ENCODE measurements at places on chromosomes 13 and 19.

- DNase-seq: no peak
These were observed 86.8 kb upstream of the VSTM2B start for GRCh38 chr19:29439021-29439420.

DNA sequence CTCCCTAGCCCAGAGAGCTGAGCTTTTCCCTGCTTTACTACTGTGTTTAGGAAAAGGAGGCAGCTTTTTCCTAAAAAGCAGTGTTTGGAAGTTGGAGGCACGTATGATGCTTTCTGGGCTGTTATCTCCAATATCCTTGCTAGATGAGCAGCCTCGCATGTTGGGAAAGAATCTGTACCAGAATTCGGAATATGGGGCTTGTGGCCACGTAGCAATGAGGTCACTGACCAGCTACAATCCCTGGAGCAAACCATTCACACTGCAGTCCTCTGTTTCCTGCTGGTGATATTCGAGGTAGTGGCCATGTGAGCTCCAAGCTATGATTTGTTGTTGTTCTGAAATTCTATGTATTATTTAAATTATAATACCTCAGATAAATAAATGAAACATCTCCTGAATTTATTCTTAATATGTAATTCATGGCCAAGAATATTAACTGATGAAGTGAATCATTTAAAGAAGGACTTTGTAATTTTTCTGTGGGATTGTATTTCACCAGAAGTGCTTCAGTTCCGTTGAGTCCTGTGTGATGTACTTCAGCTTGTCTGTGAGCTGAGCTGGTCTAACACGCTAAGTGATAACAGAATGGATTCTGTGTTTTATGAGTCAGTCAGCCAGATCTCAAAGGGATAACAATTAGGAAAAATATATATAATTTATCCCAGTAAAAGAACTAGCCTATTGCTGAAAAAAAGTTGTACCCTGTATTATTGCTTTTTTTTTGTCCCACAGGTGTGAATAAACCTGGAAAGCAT lies 319.5 kb downstream of the SHISA2 start:
- DNase-seq: no peak

DNA sequence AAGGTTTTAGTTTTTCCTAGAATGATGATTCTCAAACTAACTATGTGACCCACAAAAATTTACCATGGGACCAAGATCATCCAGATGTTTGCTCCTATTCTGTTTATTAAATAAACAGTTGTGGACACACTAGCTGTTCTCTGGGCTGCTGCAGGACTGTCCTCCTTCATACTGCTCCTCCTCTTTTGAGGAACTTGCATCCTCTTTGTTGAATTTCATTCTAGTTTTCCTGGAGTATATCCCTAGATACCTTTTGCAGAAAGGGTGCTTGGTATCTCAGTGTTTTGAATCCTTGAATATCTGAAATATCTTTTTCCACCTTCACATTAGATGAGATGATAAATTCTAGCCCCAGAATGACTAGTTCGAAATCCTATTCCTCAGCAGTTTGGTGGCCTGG lies 24.1 kb downstream of the VASP start:
- no peak for DNase-seq

GRCh38 chr13:39602277-39602613 lies 748 bp downstream of the LHFPL6 start:
- no peak for DNase-seq

- no peak for DNase-seq
These were observed 8.6 kb upstream of the MKNK2 start for GRCh38 chr19:2059422-2060201.

GRCh38 chr13:26658448-26659385 lies 101.2 kb downstream of the WASF3 start:
- no peak for DNase-seq

DNA sequence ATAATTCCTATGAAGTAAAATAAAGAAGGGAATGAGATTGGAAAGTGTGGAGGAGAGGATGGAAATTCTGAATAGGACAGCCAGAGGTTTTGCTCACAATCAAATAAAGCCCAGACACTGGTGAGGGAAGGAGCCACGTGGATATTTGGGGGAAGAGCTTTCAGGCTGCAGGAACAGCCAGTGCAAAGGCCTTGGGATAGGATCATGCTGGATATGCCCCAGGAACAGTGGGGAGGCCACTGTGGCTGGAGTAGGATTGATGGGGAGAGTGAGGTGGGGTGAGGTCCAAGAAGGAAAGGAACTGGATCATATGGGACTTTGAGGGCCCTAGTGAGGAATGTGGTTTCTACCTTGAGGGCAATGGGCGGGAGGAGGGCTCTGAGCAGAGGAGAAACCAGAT lies 4.1 kb upstream of the FXYD5 start:
- DNase-seq: no peak

DNA sequence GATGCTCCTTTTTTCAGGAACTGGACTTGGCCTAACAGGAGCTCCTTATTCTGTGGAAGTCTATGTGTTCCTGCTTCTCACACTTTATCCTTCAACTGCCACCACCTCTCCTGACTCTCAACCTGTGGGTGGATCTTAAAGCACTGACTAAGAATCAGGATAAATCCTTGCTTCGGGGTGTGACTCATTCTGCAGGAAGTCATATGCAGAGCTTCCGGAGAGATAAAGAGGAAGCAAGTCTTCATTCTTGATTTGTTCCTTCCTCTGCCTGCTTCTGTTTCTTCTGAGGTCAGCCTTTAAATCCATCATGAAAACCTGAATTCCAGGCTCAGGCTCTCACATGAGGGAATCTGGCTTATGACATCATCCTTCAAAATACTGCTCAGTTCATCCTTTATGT lies 137.1 kb upstream of the ATXN8OS start:
- DNase-seq: no peak

- no peak for DNase-seq
These were observed 80.1 kb downstream of the ESD start for GRCh38 chr13:46716821-46717220.

GRCh38 chr13:23615395-23616081 lies 45.3 kb downstream of the TNFRSF19 start:
- DNase-seq: no peak

DNA sequence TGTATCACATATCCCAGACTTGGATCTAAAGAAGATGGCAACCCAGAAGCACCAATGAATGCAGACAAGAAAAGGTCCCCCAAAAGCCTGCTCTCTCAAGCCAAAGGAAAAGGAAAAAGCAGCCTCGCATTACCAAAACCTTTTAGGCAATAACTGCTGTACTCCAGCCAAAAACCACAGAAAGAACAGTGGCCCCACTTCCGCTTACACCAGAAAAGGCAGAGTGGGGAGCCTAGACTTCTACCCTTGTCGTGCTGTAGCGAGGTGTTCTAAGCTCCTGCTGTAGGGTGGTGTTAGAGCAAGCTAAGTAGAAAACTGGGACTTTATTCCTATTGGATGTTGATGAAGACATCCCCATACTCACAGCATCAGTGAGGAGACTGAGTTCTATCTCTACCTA lies 244.0 kb upstream of the RXFP2 start:
- no peak for DNase-seq

- peak; percentile 10 for DNase-seq
These were observed 80.0 kb upstream of the GPR183 start for GRCh38 chr13:99386911-99387788.

- no peak for DNase-seq
These were observed 5.5 kb upstream of the ZNF580 start for GRCh38 chr19:55635334-55635717.

DNA sequence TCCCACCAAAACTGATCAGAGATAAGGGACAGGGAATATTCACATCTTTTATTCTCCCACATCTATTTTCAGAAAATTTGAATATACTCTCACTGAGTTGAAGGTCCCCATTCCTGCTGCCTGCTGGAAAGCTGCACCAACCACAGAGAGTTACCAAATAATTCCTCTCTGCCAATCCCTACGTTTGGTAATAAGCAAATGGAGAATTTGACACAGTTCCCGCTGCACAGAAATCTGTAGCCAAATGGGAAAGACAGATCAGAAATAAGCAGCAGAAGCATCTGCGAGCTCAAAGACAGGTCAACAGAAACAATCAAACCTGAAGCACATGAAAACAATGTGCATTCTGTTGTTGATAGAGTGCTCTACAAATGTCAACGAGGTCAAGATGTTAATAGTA lies 9.9 kb downstream of the ZNF112 start:
- DNase-seq: no peak

DNA sequence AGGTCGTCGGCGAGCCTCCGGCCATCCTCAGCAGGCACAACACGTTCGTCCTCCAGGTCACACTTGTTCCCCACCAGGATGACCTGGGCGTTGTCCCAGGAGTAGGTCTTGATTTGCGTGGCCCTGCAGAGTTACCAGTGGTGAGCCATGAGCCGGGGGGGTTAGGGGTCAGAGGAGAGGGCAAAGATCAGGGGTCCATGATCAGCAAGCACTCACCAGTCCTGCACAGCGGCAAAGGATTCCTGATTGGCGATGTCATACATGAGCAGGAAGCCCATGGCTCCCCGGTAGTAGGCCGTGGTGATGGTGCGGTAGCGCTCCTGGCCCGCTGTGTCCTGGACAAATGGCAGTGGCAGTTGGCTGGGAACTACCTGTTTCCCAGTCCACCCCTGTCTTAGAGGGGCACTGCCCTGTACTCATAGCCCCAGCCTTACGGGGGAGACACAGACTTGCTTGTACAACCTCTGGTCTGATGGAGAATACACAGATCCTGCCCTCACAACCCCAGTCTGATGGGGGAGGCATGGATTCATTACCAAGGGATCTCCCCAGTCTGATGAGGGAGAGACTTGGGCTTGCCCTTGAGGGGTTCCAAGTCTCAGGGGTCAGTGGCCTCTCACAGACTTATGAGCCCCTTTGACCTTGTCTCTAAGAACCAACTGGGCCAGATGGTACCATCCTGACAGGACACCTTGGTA lies 3.9 kb downstream of the RAB3D start:
- DNase-seq: no peak

GRCh38 chr13:100291624-100292023 lies 202.7 kb downstream of the PCCA start:
- no peak for DNase-seq

- no peak for DNase-seq
These were observed 104.4 kb downstream of the LHFPL6 start for GRCh38 chr13:39498471-39499114.

GRCh38 chr13:110771194-110771593 lies 57.7 kb downstream of the ING1 start:
- DNase-seq: no peak

GRCh38 chr19:51690454-51691073 lies 2.6 kb upstream of the SPACA6 start:
- DNase-seq: peak; percentile 29

- DNase-seq: no peak
These were observed 302.4 kb downstream of the PCDH20 start for GRCh38 chr13:61113140-61113658.

DNA sequence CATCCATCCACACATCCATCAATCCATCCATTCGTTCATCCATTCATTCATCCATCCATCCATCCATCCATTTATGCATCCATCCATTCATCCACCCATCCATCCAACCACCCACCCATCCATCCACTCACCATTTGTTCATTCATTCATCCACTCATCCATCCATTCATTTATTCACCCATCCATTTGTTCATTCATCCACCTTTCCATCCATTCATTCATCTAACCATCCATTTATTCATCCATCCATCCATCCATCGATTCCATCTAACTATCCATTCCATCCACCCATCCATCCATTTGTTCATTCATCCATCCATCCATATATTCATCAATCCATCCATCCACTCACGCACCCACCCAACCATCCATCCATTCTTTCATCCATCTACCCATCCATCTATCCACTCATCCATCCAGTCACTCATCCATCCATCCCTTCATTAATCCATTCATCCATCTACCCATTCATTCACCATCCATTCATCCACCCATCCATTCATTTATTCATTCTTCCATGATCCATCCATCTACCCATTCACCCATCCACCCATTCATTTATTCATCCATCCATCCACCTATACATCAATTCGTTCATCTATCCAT lies 225.0 kb downstream of the TUBA3C start:
- no peak for DNase-seq

DNA sequence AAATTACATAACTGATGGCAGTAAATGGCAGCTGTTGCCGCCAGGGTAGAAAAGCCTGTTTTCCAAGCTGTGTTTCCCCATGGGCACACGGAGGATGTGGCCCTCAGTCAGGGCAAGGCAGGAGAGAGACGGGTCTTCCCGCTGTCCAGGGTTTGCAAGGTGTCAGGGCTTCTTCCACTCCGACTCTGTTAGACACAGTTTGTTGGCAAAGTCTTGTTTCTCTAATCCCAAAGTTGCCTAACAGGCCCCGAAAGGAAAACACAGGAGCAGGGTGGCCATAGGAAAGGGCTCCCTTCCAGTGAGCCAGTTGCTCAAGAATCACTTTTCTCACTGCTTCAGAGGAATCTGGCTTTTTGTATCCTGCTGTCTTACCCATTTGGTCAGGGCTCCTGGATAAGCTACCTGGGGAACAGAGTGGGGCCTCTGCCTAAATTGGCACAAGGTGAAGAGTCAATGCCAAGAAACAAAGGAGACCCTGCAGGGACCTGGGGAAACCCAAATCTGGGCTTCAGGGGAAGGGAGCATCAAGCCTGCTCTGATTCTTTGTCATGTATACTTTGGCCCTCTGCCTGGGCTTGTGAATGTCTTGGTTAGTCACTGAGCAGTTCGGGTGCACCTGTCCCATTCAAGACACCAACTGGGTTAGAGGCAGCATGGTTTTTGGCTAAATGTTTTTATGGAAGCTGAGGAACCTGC lies 29.0 kb upstream of the CXCL17 start:
- no peak for DNase-seq

DNA sequence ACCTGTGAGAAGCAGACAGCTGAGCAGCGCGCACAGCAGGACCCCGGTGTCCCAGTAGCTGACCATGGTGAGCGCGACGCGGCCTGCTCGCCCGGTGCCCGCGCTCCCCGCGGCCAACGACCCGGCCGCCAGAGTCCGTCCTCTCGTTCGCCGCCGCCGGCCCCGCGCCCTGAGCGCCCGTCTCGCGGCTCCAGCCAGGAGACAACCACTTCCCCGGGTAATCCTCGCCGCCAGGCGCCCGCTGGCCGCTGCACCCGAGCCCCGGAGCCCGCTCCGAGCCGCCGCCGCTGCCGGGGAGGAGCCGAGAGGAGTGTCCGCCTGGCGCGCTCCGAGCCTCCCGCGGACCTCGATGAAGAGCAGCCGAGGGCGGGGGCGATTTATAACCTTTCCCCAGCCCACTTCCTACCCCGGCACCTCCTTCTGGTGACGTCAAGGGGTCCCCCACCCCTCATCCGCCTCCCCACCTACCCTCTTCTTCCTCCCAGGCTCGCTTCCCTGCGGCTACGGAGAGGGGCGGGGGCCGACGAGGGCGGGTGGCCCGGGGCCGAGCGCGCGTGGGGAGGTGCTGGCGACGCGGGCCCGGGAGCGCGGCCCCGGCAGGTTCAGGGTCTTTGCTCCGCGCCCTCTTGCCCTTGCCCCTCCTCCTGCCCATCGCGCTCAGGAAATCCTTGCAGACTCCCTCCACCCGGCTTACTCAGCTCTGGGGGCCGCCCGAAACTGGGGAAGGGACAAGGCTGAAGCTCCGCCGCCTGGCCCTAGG lies at the start of gene FLT1:
TSS of gene FLT1 (minus strand) at position 351 of the 760 bp plus-strand sequence. CDS start at position 66, 285 bp downstream.
- DNase-seq: no peak

DNA sequence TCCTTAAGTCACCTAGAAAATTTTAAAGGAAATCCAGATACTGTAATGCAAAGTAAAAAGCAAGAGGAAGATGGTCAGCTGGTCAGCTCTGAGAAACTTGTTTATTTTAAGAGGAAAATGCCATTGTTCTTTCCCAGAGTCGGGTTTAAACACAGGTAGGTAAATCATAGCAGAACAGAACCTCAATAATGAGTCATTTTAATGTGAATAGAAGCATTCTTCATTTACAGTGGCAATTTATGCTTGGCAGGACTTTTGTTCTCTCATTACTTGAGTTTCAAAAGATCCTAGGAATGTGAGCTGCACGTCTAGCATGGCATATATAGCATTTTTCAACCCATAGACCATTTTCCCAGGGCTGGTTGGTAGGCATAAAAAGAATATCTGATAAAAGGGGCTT lies 132.3 kb downstream of the LIG4 start:
- no peak for DNase-seq
